ENCODE measurements at places on chromosomes 2 and 18.

DNA sequence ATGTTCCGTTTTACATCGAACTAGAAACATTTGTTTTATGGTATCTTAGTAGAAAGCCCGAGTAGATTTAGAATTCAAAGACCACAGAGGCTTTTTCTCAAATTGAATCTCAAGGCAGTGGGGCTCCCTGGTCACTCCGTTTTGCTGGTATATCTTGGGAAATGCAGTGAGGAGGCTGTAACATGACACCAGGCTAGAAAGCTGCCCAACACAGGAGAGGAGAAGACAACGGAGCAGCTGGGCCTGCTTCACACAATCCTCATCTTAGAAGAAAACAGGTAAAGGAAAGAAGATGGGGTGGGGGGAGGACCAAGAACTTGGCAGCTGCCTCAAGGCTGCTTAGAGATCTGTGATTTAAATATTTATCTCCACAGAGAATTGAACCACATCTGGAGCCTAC is 38.3 kb upstream of the EPB41L3 start:
- no peak for DNase-seq

GRCh38 chr18:26017929-26018328 is 72.5 kb downstream of the SS18 start:
- peak; percentile 32 for DNase-seq

DNA sequence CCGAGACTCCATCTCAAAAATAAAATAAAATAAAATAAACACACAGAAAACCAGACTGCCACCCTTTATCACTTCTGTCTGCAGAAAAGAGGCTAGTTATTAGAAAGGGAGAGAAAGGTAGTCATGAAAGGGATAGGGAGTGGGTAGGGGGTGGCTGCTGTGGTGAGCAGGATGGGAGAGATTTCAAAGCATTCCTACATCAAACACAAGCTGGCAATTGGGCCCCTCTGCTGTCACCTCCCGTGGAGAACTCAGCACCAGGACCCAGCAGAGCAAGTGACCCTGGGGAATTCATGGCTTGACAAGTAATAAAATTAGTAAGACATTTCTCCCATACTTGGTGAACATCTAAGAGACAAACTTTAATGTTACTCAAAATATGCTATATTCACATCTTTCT is 3.7 kb upstream of the HOXD1 start:
- no peak for DNase-seq

DNA sequence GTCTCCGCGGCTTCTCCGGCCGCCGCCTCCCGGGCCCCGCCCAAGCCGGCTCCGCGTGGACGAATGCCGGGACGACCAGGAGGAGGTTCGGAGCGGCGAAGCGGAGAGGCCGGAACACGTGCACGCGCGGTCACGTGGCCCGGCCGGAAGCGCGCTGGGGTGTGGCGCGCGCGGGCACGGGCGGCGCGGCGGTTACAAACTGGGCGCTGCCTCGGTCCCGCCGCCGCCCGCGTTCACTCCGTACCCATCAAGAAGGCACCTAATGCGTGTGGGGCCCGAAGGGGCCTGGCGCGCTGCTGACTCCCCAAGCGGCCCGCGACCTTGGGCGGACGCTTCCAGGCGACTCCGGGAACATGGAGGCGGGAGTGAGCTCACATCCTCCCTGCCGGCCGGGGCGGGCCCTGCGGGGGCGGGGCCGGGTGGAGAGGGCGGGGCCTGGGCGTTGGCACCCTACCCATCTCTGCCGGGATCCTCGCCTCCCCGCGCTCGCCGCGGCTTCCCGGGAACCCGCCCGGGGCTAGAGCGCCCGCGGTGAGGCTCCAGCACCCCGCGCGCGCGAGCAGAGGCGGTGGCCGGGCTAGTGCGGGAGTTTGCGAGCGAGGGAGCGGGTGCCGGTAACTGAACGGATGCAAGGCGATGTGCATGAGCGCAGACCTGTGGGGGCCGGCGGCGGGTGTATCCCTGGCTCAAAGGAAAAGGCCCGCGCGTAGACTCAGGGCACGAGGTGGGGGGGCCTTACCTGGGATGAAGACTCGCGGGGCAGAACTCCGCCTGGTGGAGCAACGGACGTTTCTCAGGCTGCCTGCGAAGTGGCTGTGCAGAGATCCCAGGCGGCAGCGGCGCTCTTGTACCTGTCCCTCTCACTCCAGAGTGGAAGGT is at the start of gene TMEM185B:
TMEM185B (minus strand) TSS at position 367 of the 879 bp plus-strand sequence. CDS start 424 bp downstream, outside the sequence.
- peak; percentile 87 for DNase-seq

DNA sequence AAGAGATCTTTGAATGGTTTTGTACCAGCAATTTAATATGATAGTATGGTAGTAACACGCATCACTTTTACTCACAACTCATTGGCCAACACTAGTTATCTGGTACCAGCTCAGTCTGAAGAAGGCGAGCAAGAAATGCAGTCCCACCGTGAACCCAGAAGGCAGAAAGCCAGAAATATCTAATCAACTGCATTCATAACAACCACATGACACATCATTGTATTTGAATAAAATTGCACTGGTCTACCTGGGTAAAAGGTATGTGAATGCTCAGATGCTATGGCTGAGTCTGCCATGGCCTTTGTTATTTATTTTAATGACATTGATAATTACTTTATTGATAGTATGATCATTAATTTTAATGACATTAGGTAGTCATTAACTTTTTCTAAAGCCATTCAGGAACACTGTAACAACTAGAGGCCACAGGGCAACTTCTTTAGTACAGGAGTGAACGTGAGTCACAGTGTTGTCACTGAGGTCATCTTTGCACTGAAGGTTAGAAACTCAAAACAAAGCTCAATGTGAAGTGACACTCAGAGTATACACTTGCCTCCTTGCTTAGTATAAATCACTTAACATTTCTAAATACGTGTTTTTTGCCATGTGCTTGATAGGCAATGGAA is 475.6 kb upstream of the TNP1 start:
- no peak for DNase-seq

- DNase-seq: no peak
Measured at GRCh38 chr2:30511122-30512083, 64.4 kb downstream of the LCLAT1 start.

DNA sequence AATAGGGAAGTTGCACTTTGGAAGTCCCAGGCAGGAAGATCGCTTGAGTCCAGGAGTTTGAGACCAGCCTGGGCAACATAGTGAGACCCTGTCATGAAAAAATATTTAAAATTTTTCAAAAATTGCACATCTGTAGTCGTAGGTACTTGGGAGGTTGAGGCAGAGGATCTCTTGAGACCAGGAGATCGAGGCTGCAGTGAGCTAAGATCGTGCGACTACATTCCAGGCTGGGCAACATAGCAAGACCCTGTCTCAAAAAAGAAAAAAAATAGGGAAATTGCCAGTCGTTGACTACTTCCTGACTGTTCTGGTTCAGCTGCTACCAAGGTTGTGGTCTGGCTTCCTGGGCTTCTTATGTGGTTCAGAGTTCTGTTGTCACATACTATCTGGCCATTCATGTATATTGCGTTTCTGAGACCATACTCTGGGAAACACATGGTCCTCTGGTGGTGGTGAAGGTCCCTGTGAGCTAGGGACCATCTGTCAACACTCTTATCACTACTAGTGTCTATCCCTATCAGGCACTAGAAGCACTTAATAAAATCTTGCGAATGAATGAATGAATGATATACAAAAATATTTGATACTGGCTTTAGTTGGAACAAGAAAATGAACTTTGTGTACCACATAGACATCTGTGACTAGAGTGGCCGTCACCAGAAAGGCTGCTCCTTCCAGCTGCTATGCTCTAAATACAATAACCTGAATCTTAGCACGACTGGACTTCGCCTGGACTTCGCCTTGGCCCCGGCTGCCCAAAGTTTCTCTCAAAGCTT is 861 bp upstream of the KLHL23 start:
- no peak for DNase-seq

- DNase-seq: no peak
Measured at GRCh38 chr2:63051042-63051794, 588 bp downstream of the OTX1 start.

DNA sequence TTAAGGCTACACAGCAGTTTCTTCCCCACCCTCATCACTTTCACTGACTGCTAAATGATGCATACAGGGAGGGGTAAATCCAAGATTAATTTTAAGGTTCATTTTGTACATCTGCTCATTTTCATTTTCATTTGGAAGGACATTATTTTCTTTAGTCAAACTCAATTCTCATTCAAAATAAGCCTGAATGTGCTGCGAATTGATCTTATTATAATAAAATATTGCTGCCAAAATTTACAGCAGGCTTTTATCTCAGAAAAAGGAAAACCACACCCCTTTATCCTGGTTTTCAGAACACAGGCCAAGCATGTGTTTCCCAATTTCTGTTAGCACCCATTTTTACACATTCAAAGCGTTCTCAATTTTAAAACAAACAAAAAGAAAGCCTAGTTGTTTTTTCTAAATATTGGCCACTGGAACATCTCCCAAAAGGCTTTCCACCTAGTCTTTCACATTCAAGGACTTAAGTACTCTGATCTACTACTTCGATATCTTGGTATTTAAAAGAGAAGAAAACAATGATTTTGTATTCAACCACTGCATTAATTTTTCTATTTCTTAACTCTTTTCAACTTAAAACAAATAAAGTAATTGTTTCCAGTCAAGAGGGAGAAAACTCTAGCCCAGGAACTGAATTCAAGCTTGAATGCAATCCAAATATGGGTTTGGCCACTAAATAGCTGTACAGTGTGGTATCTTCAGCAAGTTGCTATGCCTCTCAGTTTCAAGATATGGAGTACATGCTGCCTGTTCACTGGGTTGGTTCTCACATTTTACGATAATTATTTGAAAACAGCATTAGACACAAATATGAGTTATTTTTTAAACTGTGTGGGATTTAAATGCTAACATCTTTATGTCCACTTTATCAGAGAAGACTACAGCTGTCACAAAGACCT is 52.5 kb downstream of the CDH2 start:
- DNase-seq: no peak

DNA sequence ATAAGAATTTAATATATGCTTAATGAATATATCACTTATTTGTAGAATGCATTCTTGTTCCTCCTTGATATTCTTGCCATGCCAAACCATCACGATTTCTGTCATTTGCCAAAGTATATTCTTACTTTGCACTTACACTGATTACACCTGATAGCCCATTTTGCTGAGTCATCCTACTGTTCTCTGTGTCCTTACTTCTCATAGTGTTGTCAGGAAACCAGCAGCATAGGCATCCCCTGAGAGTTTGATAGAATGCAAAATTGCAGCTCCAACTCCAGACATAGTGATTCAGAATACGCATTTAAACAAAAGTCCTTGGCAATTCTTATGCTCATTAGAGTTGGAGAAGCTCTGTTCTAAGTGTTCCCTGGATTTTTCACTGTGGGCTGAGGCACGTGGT is 687.1 kb downstream of the DPP10 start:
- DNase-seq: no peak

DNA sequence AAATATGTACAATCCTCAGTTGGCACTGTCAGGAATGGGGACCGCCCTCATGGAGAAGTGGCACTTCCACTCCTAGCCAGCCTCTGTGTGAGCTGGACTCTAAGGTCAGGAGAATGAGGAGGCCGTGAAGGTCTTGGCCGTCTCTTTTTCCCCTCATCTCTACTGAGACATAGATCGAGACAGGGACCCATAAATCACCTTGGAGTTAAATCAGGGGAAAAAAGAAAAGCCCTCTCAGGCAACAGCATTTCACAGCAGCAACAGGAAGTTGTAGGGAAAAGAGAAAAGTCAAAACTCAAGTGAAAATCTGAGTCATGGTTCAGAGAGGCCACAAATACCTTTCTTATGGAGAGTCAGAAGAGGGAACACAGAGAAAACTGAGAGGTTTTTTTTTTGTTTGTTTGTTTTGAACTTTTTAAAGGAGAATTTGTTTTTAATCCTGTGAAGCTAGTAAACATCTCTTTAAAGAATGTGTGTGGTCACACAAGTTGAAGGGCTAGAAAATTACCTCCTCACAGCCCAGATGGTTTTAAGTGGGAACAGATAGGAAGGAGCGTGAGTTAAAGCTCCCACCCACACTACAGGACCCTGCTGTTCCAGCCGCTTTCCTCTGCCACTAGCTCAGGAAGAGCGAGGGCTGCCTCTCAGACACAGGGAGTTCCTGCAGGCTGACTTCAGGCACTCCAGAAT is 30.6 kb upstream of the CYP1B1 start:
- DNase-seq: no peak

DNA sequence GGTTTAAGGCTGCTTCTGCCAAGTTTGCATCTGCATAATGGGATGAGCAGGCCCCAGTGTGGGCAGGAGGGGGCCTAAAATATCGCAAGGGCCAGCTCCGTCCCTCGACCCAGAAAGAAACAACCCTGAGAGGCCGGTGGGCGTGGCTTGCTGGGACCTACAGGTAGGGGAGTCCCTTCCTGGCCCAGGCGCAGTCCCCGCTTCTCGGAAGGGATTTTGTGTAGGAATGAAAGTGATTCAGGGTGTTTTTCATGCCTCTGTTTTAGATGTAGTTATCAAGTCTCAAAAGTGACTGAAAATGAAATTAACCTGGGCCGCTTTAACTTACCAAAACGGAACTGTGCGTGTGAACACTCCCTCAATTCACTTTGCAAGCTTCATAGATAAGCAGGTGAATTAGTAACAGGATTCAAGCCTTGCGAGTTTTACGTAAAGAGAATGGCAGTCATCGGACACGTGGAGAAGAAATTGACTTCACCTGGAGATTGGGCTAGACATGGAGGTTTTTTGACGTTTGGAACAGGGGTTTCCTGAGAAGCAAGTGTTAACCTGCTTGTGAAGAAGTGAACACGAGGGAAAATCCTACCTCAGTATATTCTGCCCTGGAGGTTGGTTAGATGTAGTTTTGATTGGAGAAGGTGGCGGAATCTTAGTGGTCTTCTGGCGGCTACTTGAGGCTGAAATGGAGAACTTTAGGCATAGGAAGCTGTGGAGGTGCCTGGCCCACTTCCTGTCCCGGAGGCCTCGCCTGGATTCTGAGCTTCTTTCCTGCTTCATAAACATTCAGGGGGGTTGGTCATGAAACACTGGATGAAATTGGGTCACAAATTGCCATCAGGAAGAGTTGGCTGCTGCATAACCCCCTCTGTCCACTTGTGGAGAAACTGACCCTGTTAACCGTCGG is 1.7 kb downstream of the NCK2 start:
- DNase-seq: no peak

DNA sequence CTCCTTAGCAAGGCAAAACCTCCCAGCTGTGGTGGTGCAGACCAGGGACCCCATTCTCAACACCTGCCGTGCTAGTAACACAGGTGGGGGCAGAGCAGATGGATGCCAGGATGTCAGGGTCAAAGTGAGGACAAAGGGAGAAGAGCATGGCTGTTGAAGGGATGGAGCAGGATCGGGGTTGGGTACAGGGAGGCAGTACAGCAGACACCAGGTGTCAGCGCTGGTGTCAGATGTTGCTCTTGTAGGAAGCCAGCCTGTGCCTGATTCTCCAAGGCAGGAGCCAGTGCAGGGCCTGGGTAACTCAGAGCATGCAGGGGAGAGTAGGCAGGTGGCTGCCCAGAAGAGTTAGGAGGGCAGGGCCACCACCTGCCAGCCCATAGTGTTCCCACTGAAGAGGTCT is 222.1 kb upstream of the SPRED2 start:
- DNase-seq: no peak

- DNase-seq: peak; percentile 18
Measured at GRCh38 chr2:188978291-188979081, 4.3 kb downstream of the COL3A1 start.
